ENCODE measurements at places on chromosomes 7 and 10.

DNA sequence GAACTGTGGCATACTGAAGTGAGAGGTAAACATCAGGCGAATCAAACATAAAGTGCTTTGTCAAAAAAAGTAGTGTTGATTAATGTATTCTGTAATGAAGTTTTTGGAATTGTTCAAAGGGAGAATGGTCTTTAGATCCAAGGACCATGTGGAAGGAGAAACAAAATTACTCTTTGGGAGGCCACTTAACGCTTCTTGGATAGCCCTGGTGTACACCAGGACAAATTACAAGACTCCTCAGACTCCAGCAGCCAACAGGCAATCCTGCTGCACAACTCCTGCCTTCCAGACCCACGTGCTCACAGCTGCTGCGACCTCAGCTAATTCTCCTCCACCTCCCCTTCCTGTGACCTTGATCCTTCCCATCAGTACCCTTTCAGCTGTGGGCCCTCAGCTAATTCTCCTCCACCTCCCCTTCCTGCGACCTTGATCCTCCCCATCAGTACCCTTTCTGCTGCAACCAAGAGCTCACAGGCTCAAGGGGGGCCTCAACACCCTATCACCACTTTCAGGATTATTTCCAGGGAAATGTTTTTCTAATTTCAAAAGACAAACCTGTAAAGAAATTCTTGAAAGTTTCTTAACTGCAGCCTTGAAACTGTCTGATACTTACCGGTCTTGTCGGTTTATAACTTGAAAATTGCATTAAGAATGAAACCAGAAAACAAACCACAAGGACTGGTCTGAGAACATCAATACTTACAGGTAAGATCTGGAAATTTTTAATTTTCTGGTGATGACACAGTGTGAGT, 29.7 kb upstream of the DDC start:
- no peak for DNase-seq

DNA sequence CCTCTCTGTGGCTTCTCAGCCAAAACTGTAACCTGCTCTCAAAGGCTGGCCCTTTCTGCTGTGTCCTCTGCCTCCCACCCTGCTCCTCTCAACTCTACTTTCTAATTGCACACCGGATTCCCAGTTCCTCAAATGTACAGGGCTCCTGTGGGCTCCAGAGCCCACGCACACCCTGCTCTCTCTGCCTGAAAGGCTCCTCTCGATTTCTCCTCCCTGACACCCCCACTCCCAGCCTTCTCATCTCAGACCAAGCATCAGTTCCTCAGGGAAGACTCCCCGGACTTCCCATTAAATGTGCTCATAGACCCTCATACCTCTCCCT, 111.7 kb upstream of the STEAP1B start:
- no peak for DNase-seq

- no peak for DNase-seq
Measured at GRCh38 chr7:155002411-155003091, 373 bp downstream of the PAXIP1 start.

DNA sequence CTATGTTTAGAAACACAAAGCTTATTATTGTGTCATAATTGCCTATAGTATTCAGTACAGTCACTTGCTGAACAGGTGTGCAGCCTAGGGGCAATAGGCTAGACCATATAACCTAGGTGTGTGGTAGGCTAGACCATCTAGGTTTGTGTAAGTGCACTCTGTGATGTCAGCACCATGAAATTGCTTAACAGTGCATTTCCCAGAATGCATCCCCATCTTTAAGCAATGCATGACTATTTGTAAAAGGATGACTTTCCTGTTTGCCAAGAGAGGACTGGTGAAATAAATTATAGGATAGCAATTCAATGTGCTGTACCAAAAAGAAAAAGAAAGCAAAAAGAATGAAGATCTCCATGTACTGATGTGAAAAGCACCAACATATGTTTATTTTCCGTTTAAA, 288.7 kb upstream of the AUTS2 start:
- no peak for DNase-seq
